ENCODE measurements at places on chromosomes 3 and 15. TPM values are rescaled to one million over a fixed set of nuclear protein-coding genes. Genes with fewer than 3 reads are reported as not detected.

DNA sequence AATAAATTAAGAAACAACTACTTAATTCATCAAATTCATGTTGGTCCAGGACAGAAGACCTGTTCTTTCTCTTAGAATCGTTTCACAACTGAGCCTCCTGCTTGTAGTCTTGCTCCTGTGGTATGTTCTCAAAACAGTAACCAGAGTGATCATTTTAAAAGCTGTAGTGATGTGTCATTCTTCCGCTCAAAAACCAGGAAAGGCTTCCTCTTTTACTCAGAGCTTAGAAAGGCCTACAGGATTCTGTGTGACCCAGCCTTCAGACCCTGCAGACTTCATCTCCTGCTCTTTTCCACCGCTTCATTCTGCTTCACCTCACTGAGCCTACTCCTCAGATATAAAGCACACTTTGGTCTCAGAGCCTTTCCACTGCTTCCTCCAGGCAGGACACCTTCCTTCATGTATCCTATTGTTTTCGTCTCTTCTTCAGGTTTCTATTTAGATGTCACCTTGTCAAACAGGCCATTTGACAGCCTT, 22.7 kb downstream of the ST6GAL1 start:
- DNase-seq: no peak

DNA sequence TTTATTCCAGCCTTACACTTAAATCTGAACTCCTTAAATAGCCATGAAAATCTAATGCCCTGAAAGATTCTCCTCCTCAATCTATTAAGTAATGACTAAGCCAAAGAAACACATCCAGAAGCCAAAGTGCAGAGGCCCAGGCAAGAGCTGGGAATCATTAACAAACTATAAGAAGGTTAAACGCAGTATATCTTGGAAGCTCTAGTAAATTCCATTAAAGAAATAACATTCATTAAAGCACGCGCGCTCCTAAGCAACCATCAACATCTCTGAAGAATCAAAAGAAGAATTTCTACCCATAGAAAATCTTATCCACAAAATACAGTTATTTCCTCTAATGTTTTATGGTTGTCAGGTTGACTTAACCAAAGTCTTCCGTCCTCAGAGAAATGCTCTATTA, 29.5 kb downstream of the MB21D2 start:
- DNase-seq: no peak

GRCh38 chr3:138948371-138949001, 1.5 kb downstream of the FOXL2NB start:
- DNase-seq: no peak

- no peak for DNase-seq
These were observed 9.2 kb downstream of the HSPBAP1 start for GRCh38 chr3:122784436-122784835.

DNA sequence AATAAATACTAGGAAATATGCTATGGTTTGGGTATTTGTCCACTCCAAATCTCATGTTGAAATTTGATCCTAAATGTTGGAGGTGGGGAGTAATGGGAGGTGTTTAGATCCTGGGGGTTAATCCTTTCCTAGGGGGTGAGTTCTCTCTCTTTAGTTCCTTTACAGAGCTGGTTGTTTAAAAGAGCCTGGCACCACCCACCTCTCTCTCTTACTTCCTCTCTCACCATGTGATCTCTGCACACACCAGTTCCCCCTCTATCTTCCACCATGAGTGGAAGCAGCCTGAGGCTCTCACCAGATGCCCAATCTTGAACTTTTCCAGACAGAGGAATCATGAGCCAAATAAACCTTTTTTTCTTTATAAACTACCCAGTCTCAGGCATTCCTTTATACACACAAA, 10.5 kb downstream of the SLC24A5 start:
- no peak for DNase-seq

TMEM108 gene
- 0.12 TPM for total RNA-seq

GOLGA6L4 gene
- total RNA-seq: 0.68 TPM

SCAMP2 gene
- total RNA-seq: 31.4 TPM

KNG1 gene
- total RNA-seq: not detected

All from RPMI7951 (cell line).